ENCODE measurements at places on chromosomes 12 and 14. TPM values are rescaled to one million over a fixed set of nuclear protein-coding genes. Genes with fewer than 3 reads are reported as not detected.

The NPAS3 gene
- polyA plus RNA-seq = 15.9 TPM

The ERH gene
- polyA plus RNA-seq = 122 TPM

The PRH2 gene
- not detected for polyA plus RNA-seq

The PFDN5 gene
- 1,202 TPM for polyA plus RNA-seq

The SPIC gene
- not detected for polyA plus RNA-seq

The DDX51 gene
- 1.8 TPM for polyA plus RNA-seq

The BBOF1 gene
- 8.2 TPM for polyA plus RNA-seq

The AQP6 gene
- polyA plus RNA-seq = not detected

The EXOC3L4 gene
- polyA plus RNA-seq = not detected

The CCDC184 gene
- polyA plus RNA-seq = 41.6 TPM

The PRKD1 gene
- polyA plus RNA-seq = 18.8 TPM

The MANSC1 gene
- 35.7 TPM for polyA plus RNA-seq

The TDRD9 gene
- 10.1 TPM for polyA plus RNA-seq

The EPYC gene
- polyA plus RNA-seq = not detected

The TROAP gene
- not detected for polyA plus RNA-seq

The DMAC2L gene
- polyA plus RNA-seq = 98.7 TPM

The BEST3 gene
- not detected for polyA plus RNA-seq

The BRI3BP gene
- polyA plus RNA-seq = 16.2 TPM

The ACAD10 gene
- 3.2 TPM for polyA plus RNA-seq

The TRMT61A gene
- polyA plus RNA-seq = 1.2 TPM

The GLT8D2 gene
- polyA plus RNA-seq = 0.60 TPM

The SLCO1B1 gene
- not detected for polyA plus RNA-seq

The SERPINA9 gene
- not detected for polyA plus RNA-seq

The NUMB gene
- 31.3 TPM for polyA plus RNA-seq

All from Purkinje cell (primary cell).